ENCODE measurements at places on chromosomes 5 and 9.

GRCh38 chr9:27835746-27836145, 262.5 kb upstream of the C9orf72 start:
- DNase-seq, result no peak

DNA sequence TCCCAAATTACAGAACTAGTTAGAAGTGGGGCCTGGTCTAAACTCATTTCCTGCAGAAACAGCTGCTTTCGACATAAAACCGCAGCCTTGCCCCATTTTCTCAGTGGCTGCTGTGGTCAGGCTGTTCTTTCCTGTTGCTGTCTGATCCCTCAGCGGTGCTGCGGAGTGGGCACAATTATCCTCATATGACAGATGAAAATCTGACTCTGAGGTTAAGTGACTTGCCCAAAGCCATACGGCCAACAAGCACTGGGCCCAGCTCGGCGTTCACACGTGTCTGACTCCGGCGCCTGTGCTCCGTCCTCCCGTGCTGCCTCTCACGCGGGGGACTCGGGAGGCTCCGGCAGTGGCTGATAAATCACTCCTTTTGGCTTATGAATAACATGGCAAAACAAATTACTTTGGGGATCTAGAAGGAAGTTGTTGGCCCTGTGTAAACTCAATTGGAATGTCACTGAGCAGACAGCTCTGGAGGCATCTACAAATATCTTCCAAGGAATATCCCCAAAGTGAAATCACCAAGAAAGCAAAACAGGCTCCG, 142.6 kb upstream of the LMX1B start:
- peak; percentile 61 for DNase-seq

DNA sequence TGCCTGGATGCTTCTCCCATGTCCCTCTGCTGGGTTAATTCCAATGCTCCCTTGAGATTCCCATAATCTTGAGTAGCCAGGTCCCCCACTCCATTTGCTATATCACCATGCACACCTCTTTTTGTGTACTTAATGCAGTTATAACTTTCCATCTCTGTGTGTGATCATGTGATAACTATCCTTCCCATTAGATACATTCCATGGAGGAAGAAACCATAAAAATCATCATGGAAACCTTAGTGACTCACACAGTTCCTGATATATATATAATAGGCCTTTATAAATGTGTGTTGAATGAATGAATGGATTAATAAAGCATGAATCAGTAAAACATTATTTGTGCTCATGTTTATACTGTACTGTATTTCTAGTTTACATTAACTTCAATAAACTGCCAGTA, 104.6 kb downstream of the PCSK5 start:
- no peak for DNase-seq

DNA sequence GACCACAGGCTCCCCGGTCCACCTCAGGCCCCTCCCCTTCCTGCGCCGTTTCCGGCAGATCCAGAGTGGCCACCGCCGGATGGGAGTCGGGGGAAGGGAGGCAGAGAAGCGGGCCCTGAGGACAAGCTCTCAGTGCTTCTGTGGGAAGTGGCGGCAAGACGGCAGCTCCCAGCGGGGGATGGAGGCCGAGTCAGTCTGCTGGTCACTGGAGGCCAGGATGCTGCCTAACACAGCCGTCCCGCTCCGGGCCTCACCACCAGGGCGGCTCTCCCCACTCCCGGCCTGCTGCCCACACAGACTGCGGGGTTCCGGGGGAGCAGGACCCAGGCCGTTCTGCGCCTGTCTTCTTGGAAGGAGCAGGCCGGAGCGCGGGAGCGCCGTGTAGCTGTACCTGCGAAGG, 31.4 kb downstream of the FXN start:
- DNase-seq, result no peak

GRCh38 chr5:172849606-172850453, 15.8 kb downstream of the ERGIC1 start:
- DNase-seq, result no peak

GRCh38 chr9:123105490-123105889, 72.0 kb downstream of the GPR21 start:
- DNase-seq, result no peak

- DNase-seq, result no peak
Observed at GRCh38 chr5:14463629-14464028, 118.0 kb upstream of the OTULINL start.

Data from stimulated activated CD8-positive, alpha-beta memory T cell treated with anti-CD3 and anti-CD28 coated beads, Interleukin-7, amount 100 ng/mL, for 1 hour (primary cell).